ENCODE measurements at places on chromosomes 6 and 20.
A peak's percentile ranks its signal among the peaks of the same experiment; 100 is the strongest.

DNA sequence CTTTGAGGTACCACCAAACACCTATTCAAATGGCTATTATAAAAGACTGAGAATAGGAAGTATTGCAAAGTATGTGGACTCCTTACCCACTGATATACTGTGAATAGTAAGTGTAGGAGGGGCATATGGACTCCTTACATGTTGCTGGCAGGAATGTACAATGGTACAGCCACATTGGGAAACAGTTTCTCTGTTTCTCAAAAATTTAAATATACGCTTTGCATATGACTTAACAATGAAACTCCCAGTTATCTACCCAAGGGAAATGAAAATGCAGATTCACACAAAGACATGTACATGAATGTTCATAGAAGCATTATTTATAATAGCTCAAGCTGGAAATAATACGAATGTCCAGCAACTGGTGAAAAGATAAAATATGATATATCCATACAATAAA lies 5.5 kb upstream of the ENPP1 start:
- DNase-seq: no peak

DNA sequence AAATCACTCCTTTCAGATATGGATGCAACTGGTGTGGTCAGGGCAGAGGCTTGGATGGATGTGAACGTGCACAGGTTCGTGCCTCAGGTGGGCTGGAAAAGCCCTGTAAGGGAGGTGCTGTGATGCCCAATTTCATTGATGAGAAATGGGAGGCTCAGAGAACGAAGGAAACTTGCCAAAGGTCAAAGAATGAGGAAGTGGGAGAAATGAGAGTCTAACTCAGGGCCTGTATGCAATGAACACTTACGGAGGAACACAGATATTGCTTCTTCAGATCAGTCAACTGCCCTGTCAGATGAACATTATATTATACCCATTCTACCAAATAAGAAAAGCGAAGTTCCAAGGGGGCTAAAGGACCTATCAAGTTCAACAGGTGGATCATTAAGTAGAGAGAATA lies 134.7 kb downstream of the RCAN2 start:
- no peak for DNase-seq

- DNase-seq: no peak
These were observed 316.8 kb upstream of the TSHZ2 start for GRCh38 chr20:52655395-52655794.

DNA sequence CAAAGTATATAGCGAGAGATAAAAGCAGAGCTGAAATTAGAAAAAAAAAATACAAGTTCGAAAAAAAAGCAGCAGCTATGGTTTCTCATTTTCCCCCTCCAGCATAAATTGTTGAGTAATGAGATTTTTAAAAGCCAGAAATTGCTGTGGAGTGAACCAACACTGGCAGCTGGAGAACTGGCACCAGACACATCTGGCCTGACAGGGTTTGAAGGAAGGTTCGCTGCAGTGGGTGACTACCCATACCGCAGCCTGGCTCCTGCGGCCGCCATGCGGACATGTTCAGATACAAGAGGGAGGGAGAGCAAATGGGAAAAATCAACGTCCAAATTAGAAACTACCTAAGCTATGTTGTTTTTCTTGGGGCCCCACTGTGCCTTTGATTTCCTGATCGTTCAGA lies 3.3 kb downstream of the APCDD1L start:
- no peak for DNase-seq

- DNase-seq: no peak
These were observed 111.2 kb upstream of the SUPT3H start for GRCh38 chr6:45488889-45489288.

GRCh38 chr20:56289652-56290051 lies 41.1 kb downstream of the MC3R start:
- DNase-seq: no peak

DNA sequence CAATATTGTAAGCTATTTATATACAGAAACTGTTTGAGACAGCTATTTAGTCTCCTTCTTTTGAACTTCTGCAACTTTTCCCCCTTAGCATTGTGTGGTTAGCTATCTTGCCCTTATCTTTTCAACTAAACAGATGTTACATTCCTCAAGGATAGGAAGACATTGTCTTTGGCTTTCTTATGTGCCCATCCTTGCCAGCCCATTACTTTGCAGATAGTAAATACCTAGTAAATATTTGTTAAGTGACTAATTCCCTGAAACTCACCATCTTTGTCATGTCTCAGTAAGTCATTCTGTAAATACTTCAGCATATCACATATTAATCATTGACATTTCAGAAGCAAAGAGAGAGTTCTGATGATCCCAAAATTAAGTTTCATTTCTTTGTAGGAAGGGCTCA lies 69.1 kb upstream of the FLRT3 start:
- DNase-seq: no peak

DNA sequence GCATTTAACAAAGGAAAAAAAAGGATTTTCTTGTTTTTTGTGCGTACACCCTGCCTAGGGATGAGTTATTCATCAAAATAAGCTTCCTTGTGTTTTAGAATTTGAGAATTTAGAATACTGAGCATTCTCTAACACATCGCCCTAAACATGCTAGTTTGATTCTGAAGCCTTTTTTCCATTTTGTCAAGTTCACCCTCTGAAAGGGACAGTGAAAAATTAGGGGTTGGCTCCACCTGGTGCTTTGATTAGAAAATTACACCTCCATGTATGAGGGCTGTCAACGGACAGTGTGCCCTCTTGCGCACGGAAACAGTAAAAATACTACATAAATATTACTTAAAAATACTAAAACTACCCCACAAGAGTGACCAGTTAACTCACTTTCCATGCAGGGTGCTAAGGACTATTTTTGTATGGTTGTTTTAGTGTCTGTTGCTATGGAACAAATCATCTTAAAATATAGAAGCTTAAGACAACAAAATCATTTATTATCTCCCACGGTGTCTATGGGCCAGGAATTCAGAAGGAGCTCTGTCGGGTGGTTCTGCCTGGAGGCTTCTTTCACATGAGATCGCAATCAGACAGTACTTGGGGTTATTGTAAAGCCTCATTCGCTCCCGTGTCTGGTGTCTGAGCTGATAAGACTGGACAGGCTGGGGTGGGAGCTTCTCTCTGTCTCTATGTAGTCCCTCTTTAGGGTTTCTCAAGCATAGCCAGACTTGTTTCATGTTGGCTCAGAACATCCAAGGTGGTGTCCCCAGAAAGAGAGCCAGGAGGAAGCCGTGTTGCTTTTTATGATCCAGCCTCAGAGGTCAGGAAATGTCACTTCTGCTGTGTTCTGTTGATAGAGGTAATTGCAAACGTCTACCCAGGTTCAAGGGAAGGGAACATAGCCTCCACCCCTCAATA lies 41.1 kb upstream of the TMEM170B start:
- DNase-seq: peak; percentile 58

DNA sequence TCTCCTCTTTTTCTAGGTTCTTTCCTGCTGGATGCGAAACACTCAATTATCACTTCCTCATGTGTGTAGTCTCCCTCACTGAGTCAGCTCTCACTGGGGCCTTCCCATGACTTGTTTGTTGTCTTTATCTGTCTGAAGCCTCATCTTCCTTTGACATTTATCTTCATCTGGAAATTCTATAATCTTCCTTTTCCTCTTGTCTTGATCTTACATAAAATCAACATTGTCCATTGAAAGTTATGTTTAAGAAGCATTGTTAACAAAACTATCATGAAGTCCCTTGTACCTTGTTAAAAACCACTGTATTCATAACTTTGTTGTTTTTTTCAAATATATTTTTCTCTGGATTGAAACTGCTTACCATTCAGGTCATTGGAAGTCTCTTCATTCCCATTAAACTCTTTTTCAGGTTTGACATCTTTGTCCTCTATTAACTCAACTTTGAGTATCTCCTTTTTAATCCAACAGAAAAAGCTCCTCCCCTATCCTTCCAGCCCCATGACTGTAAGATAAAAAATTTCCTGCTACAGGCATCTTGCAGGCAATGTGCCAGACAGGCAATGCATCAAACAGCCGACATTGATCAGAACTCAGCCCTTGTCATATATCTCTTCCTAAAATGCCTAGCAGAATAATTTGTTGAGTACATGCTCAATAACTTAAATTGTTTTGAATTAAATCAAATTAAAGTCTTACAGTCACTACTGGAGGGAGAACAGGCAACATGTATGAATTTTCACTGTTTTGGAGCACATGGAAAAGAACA lies 34.8 kb downstream of the MYLIP start:
- DNase-seq: no peak

DNA sequence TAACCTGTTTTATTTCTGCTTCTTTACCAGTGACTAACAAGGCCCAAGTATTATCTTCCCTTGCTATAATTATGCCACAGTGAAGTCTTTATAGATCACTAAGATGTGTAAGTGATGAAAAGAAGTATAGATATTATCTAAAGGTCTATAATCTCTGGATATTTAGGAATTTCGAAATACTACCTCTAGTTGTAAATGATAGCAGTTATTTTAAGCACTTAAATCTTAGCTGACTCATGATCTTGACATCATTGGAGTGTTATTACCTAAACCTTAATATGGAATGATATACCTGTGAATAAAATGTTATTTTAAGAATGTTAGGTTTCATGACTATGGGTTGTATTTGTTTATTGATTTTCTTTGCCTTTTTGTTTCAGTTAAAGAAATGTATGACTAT lies 31.5 kb downstream of the CDC40 start:
- no peak for DNase-seq

- no peak for DNase-seq
These were observed 25.4 kb downstream of the DIDO1 start for GRCh38 chr20:62900692-62901584.

DNA sequence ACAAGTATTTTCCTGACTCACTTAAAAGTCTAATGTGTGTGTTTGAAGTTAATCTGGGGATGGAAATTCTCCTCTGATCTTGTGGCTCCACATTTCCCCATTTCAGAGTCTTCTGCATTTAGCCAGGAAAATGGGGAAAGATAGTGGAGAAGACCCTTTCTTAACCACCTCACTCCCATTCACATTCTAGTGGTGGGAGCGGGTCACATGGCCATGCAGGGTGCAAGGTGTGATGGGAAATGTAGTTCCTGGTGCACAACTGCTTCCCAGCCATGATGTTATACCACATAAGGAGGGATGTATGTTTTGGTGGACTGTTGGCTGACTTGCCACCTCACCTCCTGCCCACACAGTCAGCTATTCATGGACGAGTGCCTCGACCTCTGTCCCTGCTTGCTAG lies 61.8 kb downstream of the BANF2 start:
- no peak for DNase-seq

DNA sequence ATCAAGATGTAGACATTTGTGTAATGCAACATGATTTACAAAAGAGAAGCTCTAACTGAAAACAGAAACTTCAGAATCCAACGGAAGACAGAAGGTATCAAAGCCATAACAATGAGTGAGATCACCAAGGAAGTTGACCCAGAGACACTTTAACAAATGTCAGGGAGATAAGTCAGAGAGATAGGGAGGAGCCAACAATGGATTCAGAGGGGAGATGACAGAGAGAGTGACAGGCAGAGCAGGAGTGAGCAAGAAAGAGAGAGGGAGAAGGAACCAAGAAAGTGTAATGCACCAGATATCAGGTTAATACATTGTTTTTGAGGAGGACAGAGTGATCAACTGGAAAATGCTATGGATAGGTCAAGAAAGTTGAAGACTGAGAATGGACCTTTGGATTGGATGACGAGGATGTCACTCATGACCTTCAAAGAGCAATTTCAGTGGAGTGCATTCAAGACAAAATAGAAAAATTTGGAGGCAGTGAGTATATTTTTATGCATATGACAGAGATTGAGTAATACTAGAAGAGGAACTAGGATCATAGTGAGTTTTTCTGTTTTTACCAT lies 86.6 kb downstream of the TRDN start:
- no peak for DNase-seq

- DNase-seq: no peak
These were observed 75.8 kb downstream of the PREP start for GRCh38 chr6:105326833-105327770.

DNA sequence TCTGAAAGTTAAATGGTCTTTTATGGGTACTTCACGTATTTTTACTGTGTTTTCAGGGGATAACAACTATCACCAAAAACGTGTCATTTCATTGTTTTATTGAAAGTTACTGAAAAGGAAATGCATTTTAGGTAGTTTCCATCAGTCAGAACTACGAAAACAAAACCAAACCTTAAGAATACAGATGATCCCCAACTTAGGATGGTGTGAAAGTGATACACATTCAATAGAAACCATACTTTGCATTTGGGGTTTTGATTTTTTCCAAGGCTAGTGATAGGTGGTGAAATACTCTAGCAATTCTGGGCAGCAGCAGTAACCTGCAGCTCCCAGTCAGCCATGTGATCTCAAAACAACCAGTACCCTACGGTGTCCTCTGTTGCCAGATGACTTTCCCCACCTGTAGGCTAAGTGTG lies 25.9 kb upstream of the EFHC1 start:
- no peak for DNase-seq

- DNase-seq: no peak
These were observed 88.1 kb downstream of the ERMARD start for GRCh38 chr6:169839493-169839892.

- peak; percentile 19 for DNase-seq
These were observed 6.1 kb downstream of the MMP24 start for GRCh38 chr20:35232575-35232974.

- DNase-seq: no peak
These were observed 523 bp downstream of the TMEM30A start for GRCh38 chr6:75283907-75284631.

- no peak for DNase-seq
These were observed 4.6 kb upstream of the NKX2-2 start for GRCh38 chr20:21518292-21518991.

DNA sequence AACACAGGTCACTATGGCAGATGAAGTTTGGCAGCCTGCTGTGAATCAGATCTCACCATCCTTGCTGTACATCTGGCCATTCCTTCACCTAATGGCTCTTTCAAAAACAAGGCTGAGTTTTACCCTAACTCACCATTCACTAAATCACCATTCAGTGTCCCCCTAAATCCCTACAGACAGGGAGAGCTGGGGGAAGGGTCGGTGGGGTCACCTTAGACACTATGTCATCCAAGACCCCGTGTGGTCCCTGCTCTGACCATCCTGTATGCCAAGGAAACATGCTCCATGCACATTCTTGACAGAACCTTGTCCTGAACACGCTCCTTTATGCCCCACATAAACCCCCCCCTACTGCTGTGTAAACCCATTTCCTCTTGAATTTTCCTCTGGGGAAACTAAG lies 31.8 kb upstream of the IL17A start:
- no peak for DNase-seq

DNA sequence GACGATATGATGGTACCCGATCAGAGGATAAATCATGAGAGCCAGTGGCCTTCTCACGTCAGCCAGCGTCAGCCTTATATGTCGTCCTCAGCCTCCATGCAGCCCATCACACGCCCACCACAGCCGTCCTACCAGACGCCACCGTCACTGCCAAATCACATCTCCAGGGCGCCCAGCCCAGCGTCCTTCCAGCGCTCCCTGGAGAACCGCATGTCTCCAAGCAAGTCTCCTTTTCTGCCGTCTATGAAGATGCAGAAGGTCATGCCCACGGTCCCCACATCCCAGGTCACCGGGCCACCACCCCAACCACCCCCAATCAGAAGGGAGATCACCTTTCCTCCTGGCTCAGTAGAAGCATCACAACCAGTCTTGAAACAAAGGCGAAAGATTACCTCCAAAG lies 122.2 kb downstream of the TMEM242 start:
- no peak for DNase-seq

Data from AG09319 (cell line).